CD4-positive, alpha-beta T cell treated with Interleukin-12 subunit alpha and Interleukin-12 subunit beta, for 1 hour (primary cell): ENCODE measurements at places on chromosomes 4 and X.
A peak's percentile ranks its signal among the peaks of the same experiment; 100 is the strongest.

DNA sequence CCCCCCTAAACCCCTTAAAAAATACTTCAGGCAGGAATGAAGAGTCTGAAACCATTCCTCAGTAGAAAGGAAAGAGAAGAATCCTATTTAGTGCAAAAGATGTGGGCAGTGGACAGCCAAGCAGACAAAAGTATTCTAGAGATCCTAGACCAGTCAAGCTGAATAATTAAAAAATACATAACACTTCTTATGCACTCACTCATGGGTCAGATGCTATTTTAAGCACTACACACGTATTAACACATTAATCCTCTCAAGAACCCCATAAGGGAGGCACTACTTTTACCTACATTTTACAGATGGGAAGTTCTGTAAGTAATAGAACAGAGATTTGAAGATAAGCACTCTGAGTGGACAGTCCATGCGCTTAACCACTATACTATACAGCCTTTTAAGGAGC is 5.9 kb downstream of the TAB3 start:
- DNase-seq, result no peak

DNA sequence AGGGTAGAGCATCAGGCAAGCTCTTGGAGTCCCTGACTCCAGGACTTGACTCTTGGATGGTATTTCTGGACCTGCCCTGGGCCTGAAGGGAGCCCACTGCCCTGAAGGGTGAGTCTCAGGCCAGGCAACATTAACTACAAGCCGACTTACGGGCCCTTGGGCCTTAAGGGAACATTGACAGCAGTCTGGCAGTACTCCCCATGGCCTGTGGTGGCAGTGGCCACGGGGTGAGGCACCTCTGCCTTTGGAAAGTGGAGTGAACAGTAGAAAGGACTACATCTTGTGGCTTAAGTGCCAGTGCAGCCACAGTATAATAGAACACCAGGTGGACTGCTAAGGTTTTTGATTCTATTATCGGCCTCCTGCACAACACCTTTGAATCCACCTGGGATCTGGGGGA is 36.3 kb downstream of the SH3BGRL start:
- DNase-seq, result no peak

- no peak for DNase-seq
Measured at GRCh38 chrX:108117988-108118387, 26.4 kb downstream of the ATG4A start.

GRCh38 chr4:57102050-57102624 is 8.0 kb downstream of the IGFBP7 start:
- DNase-seq, result no peak

GRCh38 chr4:179285696-179286095 is 1843.5 kb upstream of the AGA start:
- DNase-seq, result no peak

DNA sequence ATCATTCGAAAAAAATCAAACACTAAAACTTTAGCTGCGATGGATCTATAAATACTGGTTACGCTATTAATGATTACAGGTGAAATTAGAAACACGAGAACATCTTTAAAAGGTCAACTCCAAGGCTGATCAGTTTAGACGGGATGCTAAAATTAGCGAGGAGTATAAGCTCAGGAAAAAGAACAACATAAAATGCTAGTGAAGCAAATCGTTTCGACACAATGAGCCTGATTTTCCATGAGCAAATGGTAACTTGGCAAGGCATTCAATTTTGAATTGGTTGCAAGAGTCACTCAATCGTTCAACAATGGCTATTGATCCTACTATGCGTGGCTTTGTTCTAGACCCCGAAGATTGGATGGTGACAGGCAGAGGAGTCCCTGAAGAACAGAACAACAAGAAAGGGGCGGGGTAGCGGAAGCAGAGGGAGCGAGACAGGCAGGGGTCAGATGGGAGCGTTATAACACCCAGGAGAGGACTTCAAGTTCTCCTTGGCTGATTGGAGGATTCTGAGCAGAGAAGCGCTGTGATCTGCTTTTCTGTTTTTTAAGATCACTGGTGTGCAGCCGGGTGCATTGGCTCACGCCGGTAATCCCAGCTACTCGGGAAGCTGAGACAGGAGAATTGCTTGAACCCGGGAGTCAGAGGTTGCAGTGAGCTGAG is 146.5 kb downstream of the RBM47 start:
- DNase-seq, result no peak

- no peak for DNase-seq
Measured at GRCh38 chr4:42607011-42607726, 49.7 kb downstream of the ATP8A1 start.

DNA sequence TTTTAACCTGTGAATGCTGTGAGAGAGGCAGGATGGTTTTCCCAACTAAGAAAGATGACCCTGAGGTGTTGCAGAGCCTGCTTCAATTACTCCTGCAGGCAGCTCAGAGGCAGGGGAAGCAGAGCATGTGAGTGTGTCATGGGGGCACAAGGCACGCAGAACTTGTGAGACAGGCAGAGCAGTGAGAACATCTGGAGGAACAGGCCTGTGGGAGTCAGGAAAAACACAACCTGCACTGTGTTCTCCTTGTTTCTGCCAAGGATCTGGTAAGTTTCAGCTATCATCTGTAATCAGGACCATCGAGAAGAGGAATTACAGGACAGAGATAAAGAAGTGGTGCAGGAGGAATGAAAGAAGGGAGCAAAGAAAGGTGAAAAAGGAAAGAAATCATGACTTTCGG is 741.8 kb upstream of the INTU start:
- no peak for DNase-seq

DNA sequence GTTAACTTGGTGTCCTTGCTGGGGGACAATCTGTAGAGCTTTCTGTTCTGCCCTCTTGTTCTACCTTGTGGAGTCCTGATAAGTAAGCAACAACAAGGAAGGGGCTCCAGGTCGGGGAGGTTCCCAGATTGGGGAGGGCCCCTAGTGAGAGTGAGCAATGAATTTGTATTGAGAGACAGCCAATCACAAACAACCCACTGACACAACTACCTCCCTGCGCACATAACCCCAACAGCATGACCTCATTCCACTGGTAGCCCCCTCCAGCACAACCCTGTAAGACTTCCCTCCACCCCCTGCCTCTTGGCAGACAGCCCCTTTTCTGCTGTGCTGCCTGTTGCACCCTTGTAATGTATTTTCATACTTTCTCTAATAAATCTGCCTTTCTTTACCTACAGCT is 19.7 kb upstream of the PNPLA4 start:
- no peak for DNase-seq

GRCh38 chrX:13662355-13662791 is 9.4 kb downstream of the TCEANC start:
- DNase-seq, result no peak

DNA sequence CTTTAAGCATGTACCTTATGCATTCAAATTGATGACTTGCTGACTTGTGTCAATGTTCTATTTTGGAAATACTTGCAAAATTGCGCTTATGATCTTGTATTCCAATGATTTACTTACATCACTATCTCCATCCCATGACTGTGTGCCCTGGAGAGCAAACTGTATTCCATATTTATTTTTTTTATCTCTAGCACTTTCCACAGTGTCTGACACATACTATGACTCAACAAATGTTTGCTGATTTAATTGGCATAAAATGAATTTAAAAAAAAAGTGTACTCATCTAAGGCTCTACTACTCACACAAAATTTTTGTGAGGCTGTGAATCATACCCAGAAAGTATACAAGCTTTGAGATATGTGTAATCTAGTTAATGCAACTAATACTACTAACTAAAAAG is 1066.8 kb upstream of the ADGRL3 start:
- DNase-seq, result no peak

DNA sequence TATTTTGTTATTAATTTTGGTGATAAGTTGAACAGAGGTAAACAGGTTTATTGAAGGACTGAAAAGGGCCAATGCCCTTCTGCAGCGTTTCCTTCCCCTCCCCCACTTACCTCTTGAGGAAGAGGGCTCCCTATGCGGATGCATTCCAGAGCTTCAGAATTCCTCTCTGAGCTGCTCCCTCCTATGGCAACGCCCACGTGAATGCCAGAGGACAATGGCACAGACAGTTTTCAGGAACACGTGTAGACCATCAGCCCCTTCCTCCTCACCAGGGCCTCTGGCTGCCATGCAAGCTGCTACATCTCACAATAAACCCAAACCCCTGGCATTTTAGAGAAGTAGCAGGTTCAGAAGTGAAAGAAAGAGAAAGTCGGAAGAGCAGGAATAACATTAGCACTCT is 127.9 kb downstream of the CHRDL1 start:
- DNase-seq, result no peak

DNA sequence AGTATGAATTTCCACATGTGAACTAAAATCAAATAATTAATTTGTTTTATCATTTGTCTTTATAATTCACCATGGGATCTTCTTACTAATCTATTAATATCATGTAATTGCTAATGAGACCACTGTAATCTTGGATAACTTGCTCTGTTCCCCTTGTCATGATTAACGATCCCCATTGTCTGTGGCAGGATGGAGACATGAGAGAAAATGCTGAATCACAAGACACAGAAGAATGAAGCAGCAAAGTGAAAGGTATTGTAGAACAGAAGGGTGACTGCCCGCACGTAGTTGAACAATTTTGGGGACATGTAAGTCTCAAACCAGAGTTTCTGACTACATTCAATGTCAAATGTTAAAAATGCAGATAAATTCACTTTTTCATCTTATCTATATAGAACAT is 135.2 kb downstream of the EPHA5 start:
- DNase-seq, result no peak

GRCh38 chrX:154724993-154725756 is 25.7 kb downstream of the GAB3 start:
- peak; percentile 35 for DNase-seq

DNA sequence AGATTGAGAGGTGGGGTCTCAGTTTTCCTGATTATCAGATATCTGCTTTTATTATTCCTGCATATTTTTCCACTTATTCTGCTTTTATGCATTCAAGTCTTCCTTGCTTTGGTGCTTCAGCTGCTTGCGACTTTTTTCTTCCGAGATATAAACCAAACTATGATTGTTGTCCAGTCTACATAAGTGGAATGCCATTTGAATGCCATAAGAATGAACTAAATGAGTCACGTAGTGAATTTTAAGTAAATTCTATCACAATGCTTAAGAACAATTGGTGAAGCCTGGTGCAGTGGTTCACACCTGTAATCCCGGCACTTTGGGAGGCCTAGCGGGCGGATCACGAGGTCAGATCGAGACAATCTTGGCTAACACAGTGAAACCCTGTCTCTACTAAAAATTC is 189.1 kb downstream of the PCDH18 start:
- DNase-seq, result no peak

DNA sequence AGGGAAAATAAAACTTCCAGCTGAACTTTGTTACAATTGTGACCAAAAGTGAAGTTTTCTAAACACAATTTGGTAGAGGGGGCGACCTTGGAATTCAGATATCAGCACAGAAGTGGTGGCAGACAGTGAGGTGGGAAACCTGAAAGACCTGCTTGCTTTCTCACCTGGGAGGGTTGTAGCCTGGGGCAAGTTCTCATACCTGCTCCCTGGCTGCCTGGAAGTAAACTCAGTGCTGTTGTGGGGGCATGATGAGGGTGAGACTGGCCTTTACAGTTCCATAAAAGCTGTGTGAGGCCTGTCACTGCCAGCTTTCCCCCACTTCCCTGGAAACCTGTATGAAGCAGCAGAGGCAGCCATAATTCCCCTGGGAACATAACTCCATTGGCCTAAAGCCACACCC is 1180.2 kb downstream of the FAM133A start:
- no peak for DNase-seq

GRCh38 chrX:115687595-115687994 is 126.6 kb downstream of the PLS3 start:
- no peak for DNase-seq

DNA sequence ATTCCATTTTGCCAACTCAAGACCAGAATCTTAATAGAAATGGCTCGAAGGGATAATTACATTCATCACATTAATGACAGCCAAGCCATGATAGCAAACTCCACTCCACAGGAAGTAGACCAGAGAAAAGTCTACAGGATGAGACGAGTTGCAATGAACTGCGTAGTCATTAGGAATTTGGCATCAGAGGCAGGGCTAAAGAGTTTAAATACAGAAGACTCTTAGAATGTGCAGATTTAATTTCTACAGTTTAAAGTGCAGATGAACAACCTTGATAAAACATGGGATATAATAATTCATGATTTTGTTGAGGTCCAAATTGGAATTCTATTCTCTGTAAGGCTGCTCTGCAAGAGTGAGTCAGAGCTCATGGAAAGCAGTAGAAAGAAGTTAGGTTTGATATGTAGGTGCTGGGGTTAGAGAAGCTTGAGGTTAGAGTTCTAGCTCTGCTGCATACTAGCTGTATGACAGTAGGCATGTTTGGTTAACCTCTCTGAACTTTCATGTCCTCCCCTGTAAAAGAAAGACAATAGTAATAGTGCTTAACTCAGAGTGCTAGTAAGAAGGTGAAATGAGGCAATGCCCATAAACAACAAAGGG is 32.2 kb downstream of the LNX1 start:
- DNase-seq, result no peak

DNA sequence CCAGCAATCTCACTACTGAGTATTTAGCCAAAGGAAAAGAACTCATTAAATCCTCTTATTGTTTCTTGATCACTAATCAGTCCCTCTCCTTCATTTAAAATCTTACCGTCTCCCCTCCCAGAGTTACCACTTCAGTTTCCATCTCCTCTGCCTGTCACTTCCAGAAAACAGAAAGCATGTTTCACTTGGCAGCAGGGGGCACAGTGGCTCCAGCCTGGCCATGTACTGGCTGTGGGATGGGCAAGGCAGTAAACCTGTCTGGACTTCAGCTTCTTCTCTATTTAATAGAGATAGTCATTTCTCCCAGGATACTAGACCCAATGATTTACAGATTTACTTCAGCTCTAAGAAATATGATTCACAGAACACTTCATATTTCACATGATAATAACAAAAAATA is 63.2 kb downstream of the CD40LG start:
- DNase-seq, result no peak

- peak; percentile 52 for DNase-seq
Measured at GRCh38 chr4:104491481-104492182, 3.1 kb downstream of the CXXC4 start.

DNA sequence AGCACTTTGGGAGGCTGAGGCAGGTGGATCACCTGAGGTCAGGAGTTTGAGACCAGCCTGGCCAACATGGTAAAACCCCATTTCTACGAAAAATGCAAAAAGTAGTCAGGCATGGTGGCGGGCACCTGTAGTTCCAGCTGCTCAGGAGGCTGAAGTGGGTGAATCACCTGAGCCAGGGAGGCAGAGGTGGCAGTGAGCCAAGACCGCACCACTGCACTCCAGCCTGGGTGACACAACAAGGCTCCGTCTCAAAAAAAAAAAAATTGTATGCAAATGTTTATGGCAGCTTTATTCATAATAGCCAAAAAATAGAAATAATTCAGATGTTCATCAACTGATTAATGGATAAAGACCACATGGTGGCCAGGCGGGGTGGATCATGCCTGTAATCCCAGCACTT is 9.8 kb upstream of the NOCT start:
- DNase-seq, result no peak

GRCh38 chrX:71158603-71159002 is 14.0 kb downstream of the NLGN3 start:
- DNase-seq, result no peak

GRCh38 chrX:43573441-43574015 is 82.6 kb upstream of the MAOA start:
- DNase-seq, result no peak

DNA sequence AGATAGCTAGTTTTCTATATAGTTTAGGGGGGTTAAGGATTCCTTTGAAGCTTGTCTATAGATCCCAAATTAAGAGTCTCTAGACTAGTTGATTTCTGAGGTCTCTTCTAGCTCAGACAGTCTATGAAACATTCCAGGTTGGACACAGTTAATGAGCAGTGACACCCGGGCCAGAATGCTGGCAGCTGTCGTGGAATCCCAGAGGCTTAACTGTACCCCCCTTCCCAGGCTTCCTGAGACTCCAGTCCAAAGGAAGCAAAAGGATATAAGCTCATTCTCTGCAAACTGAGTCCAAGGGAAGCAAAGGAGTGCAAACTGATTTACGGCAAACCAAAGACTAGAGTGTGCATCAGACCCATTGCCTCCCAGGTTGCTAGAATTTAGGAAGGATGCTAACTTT is 62.9 kb downstream of the DCX start:
- DNase-seq, result no peak
